ENCODE measurements at places on chromosomes 7 and 10. TPM values are rescaled to one million over a fixed set of nuclear protein-coding genes. Genes with fewer than 3 reads are reported as not detected.

DNA sequence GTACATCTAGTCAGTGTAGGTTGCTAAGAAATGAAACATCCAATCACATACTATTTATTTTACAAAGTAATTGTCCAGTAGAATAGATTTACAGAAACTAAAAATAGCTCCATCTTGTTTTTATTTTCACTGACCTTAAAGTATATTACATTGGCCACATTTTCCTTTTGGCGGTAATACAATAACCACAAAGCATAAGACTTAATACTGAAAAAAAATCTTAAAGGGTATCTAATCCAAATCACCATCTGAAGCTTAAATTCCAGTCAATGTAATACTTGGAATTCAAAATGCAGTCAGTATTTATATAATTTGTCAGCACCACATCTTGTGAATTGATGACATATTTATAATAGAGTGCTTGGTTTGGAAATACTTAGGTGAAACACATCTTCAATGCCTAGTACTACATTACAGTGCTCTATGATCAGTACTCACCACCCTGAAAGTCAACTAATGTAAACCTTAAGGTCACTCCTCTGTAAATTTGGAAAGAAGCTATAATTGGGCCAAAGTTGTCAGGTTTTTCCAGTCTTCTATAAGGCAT, 8.9 kb downstream of the ANKMY2 start:
- no peak overlapping the region for H3K4me3 ChIP-seq
- H3K36me3 ChIP-seq = no peaks in the 10 kb centered on the region
- no peak for DNase-seq
- H3K4me1 ChIP-seq = no peaks in the 10 kb centered on the region
- no peak overlapping the region for H3K27ac ChIP-seq

DNA sequence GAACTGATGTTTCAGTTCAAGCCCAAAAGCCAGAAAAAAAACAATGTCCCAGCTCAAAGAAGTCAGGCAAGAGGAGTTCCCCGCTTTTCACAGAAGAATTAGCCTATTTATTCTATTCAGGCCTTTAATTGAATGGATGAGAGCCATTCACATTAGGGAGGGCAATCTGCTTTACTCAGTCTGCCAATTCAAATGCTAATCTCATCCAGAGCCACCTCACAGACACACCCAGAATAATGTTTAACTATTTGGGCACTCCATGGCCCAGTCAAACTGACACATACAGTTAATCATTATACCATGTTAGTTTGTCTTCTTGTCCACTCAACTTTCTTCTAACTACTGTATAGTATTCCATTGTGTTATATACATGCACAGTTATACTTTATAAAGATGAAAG, 2.6 kb upstream of the NPSR1 start:
- no peak overlapping the region for H3K27ac ChIP-seq
- H3K4me1 ChIP-seq = no peaks in the 10 kb centered on the region
- no peak overlapping the region for H3K4me3 ChIP-seq
- no peak for DNase-seq
- no peaks in the 10 kb centered on the region for H3K36me3 ChIP-seq

Gene SPOCK2
- 1.1 TPM for total RNA-seq

Gene HABP2
- total RNA-seq = 14.9 TPM
